ENCODE measurements at places on chromosomes 1 and 21. TPM values are rescaled to one million over a fixed set of nuclear protein-coding genes. Genes with fewer than 3 reads are reported as not detected.

CLCA4 gene
- not detected for total RNA-seq

URB1 gene
- total RNA-seq = 17.0 TPM

PEA15 gene
- 69.1 TPM for total RNA-seq

RAB7B gene
- not detected for total RNA-seq

ZC3H11A gene
- 117 TPM for total RNA-seq

MATN1 gene
- total RNA-seq = 0.19 TPM

BARHL2 gene
- not detected for total RNA-seq

ADGRL4 gene
- not detected for total RNA-seq

GRCh38 chr21:45901061-45901690 is 80.4 kb upstream of the COL6A1 start:
- no peak for DNase-seq

DNA sequence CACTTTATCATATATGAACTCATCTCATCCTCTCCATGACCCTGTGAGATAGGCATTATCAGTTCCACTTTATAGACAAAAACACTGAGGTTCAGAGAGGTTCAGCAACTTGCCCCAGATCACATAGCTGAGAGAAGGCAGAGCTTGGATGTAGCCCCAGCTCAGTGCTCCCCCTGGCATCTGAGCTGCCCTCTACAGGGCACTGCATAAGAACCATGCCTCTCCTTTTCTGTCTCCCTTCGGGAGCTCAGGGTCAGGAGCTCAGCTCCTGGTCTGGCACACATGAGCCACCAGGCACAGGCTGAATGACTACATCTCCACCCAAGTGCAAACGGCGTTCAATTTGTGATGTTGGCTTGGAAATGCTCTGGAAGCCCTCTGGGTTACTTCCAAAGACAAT is 16.9 kb downstream of the RAB7B start:
- DNase-seq = no peak

GRCh38 chr1:72650843-72651435 is 368.6 kb upstream of the NEGR1 start:
- no peak for DNase-seq

GRCh38 chr1:15738416-15739113 is 2.5 kb downstream of the SLC25A34 start:
- no peak for DNase-seq

GRCh38 chr1:78645723-78646122 is 3.9 kb upstream of the IFI44 start:
- DNase-seq = no peak

GRCh38 chr21:28272272-28272992 is 720.2 kb downstream of the LTN1 start:
- DNase-seq = no peak

- no peak for DNase-seq
These were observed 8.8 kb upstream of the C1orf115 start for GRCh38 chr1:220681220-220681880.

GRCh38 chr1:207984831-207985572 is 74.1 kb upstream of the CD34 start:
- no peak for DNase-seq

- peak; percentile 55 for DNase-seq
These were observed 27.3 kb downstream of the F3 start for GRCh38 chr1:94514095-94514727.

DNA sequence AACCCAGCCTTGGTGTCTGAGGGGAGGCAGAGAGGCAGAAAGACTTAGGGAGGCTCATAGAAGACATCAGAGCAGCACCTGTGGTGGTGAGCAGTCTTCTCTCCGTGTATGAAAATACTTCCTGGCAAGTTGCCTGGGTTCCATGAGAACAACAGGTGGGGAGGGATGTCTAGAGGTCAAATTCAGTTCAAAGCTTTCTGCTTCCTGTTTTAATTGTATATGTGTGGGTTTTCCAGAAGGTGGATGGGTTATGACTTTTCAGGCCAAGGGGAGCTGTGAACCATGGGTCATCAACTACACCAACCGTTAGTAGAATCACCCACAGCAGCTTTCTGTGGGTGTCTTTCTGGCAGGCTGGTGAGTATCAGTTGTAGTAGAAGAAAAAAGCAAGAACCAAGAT is 4.1 kb upstream of the FCRL2 start:
- DNase-seq = peak; percentile 91

DNA sequence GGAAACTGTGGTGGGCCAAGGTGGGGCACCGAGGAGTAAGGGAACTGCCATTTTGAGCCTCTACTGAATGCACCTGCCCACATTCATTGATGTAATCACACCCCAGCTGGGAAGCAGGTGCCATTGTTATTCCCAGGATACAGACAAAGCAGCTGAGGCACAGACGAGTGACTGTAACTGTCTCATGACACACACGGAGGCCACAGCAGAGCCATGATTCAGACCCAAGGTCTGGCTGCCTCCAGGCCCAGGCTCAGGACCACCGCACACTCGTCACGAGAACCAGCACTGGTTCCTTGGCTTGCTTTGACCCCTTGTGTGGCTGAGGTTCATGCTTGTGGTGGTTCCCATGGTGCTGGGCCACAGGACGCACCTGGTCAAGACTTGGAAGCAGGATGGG is 45.6 kb upstream of the CLIC4 start:
- DNase-seq = no peak

GRCh38 chr1:90362163-90362562 is 354.9 kb downstream of the BARHL2 start:
- no peak for DNase-seq
